ENCODE measurements at places on chromosomes 11 and 22.

DNA sequence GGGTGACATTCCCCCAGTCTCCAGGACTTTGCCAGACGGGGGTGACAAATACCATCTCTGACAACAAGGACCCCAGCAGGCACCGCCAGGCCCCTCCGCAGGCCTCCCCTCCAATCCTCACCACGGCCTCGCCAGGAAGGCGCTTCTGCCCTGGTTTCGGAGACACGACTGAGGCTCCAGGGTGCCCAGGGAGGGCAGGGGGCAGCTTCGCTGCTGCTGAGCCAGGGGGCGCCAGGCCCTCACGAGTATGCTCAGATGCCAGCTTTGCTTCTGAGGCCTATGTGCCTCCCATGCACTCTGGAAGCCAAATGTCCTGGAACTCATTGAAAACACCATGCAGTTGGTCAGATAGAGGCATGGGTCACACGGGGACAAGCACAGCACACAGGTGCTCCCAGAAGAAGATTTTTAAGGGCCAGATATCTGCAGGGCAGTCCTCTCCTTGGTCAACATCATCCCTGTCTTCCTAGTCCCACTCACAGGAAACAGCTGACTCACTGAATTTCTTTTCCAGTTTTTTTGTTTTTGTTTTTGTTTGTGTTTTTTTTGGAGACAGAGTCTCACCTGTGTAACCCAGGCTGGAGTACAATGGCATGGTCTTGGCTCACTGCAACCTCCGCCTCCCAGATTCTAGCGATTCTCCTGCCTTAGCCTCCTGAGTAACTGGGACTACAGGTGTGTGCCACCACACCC, 19.9 kb downstream of the BID start:
- no peak for DNase-seq

- no peak for DNase-seq
Observed at GRCh38 chr11:48019595-48019994, 39.2 kb downstream of the PTPRJ start.

GRCh38 chr11:27055065-27055682, 14.6 kb downstream of the BBOX1 start:
- no peak for DNase-seq

DNA sequence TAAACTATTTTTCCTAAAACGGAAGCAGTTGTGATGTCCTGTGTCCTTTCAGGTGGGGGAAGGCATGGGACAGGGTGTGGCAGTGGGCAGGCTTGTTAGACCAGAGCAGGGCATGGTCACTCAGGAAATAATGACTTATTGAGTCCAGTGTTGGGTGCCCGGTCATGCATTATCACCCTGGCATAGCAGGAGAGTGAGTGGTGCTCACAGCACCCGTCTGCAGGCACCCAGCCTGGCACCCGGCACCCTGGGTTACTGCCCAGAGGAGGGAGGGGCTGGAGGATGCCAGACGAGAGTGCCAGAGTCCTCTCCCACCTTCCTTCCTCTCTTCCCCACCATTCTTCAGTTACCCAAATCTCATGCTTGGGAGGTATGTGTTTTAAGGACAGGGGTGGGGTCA, 59.1 kb downstream of the ST3GAL4 start:
- DNase-seq, result no peak

- no peak for DNase-seq
Observed at GRCh38 chr11:132904607-132905006, 627.7 kb downstream of the OPCML start.

DNA sequence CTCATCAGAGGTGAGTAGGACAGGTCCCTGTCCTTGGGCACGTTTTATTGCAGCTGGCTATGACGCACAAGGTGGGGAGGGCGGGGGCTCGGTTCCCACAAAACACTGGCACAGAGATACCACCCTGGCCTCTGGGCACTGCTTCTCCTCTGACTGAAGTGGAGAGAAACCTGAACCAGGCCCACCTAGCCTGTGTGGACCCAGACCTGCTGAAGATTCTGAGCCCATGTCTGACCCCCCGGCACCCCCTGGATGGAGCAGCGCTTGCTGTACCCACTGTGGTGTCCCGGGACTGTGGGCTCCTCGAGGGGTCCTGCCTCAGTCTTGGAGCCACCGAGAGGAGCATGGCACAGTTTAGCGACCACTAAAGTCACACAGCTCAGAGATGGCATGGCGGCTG, 72.6 kb downstream of the PARVB start:
- no peak for DNase-seq

- no peak for DNase-seq
Observed at GRCh38 chr11:123180166-123180565, 14.9 kb downstream of the CLMP start.

GRCh38 chr11:38460896-38461295, 1862.9 kb upstream of the RAG2 start:
- DNase-seq, result no peak

DNA sequence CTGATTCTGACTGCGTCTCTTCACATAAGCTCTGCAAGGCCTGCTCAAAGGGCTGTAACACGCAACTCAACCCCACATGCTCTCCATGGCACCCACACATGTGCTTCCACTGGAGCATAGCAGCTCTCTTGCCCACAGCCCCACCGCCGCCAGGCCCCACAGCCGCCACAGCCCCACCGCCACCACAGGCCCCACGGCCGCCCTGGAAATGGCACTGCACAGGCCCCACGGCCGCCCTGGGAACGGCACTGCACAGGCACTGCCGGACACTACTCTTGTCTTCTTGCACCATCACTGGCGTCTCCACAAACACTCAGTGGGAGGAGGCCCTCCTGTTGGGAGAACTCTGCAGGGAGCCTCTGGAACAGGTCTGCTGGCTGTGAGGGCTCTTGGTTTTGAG, 8.6 kb downstream of the MOB2 start:
- no peak for DNase-seq

DNA sequence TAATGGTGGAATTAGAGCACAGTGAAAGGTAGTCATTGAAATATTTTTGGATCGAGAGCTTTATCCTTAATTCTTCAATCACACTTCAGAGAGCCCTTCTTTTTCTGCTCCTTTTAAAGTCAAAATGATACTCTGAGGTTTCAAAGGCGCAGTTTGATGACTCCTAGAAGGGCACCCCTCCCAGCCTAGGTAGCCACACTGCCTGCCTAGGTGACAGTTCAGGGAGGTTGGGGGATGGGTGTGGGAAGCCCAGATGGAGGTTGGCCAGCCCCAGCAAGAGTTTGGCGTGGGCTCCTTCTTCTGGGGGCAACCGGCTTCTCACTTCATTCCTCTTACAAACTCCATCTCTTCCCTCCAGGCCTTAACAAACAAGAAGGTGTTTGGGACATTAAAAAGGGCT, 28.6 kb upstream of the PHF21A start:
- DNase-seq, result no peak

DNA sequence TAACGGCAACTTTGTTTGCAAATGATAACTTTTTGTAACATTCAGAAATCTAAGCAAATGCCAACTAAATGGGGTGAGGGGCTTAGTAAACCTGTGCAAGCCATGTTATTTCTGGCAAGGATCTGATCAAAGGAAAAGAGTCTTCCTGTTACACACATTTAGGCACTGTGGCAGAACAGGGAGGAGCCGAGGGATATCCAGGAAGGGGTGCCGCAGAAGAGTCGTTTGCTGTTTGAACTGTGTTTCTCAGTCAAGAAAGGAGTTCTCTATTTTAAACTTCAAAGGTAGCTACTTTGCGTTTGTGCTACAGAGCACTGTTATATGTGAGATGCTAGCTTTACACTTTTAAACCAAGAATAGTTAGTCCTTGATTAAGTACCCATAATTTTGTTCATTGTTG, 175.5 kb downstream of the ETS1 start:
- no peak for DNase-seq

DNA sequence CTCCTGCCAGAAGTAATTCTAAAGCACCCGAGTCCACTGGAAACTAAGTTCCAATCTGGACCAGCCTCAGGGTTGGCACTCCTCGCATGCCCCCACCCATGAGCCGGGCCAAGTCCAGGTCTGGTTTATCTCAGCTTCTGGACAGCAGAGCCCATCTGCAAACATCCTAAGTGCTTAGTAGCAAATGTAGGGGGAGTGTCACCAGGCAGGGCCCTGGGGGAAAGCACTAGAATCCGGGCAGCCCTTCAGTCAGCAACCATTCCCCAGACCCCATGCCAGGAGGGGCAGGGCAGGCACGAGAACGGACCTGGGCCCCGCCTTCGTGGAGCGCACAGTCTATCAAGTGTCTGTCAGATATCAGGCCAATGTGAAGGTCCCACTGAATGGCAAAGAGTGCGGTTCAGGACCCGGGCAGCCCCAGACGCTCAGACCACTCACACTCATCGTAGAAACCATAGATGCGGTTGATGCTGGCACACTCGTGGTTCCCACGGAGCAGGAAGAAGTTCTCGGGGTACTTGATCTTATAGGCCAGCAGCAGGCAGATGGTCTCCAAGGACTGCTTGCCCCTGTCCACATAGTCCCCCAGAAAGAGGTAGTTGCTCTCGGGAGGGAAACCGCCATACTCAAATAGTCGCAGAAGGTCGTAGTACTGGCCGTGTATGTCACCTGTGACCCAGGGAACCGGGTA, 1.3 kb downstream of the PPP1CA start:
- no peak for DNase-seq

DNA sequence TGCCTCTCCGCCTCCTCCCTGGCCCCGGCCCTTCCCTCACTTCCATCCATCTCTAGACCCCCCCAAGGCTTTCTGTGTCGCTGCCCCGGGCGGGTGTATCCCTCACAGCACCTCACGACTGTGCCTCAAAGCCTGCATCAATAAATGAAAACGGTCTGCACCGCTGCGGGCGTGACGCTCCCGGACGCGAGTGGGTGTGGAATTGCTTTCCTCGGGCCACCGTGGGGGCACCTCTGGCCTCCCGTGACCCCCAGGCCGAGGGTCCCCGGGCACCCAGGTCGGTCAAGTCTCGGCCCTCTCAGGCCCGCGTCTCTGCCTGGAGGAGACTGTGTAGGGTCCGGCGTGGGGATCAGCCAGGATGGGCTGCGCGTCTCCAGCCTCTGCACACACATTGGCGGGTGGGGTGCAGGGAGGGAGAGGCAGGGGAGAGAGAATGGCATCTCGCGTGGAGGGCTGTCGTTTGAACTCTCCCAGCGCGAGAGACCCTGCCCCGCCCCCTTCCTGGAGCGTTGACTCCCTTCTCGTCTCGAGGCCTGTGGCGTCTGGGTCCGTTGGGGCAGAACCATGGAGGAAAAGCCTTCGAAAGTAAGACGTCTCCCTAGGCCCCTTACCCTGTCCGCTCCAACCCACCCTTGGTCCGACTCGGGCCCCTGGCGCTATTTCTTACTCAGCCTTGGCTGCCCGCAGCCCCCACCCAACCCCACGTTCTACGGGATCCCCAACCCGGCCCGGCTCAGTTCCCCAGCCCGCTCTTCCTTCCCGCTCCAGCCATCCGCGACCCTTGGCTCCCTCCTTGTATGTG, at the start of gene CATSPERZ:
Gene CATSPERZ (plus strand): TSS at position 512 of the 802 bp plus-strand sequence. CDS start 53 bp downstream, at position 565.
- no peak for DNase-seq

DNA sequence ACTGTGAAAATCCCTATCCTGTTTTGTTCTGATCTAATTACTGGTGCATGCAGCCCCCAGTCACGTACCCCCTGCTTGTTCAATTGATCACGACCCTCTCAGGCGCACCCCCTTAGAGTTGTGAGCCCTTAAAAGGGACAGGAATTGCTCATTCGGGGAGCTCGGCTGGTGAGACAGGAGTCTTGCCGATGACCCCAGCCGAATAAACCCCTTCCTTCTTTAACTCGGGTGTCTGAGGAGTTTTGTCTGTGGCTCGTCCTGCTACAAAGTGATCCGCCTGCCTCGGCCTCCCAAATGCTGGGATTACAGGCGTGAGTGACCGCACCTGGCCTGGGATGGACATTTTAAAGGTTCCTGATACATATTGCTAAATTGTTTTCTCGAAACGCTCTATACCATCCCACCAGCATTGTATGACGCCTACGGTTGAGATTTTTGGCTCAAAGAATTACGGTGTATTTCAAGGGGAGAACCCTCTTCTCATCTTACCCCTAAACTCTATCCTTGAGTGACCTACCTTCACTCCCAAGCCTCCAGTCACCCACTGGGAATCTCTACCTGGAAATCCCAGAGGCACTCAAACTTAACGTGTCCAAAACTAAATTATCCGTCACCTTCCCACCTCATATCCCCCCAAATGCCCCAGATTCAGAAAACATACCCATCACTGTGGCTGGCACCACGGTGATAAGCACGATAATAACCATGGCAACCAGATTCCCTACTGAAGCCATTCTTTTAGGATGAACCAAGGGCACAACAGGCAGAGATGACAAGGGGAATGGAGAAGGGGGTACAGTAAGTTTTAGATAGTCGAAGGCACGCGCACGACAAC, 789 bp upstream of the POLA2 start:
- DNase-seq, result no peak

DNA sequence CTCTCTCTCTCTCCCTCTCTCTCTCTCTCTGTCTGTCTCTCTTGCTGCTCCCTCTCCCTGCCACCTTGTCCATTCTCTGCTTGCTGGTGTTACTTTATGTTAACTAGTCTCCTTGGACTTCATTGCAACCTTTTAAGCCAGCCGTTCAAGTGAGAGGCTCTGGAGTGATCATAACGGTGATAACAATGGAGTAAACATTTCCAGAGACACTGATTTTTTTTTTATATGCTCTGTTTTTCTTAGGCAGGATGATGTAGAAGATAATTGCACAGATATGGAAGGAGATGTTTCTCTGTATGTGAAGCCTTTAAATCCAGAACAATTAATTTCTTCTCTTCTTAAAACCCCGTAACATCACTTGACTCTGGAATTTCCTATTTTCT, 287.7 kb downstream of the TMEM135 start:
- no peak for DNase-seq

GRCh38 chr22:49760280-49760629, 67.4 kb downstream of the BRD1 start:
- no peak for DNase-seq

DNA sequence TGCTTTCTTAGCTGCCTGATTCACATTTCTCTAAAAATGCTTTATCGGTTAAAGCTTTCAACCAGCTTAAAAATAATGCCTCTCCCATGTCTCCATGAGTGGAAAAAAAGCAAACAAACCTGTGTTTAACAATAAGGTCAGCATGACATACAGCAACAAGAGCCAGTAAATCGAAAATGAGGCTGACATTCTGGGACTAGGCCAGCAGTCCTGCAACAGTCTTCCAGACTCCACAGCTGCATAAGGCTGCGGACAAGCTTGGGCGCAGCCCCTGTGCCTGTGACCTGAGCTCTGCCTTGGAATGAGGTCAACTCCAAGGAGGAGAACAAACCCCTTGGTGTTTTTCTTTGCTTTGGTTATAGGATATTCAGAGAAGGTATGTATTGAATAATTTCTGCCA, 95.5 kb downstream of the PGR start:
- no peak for DNase-seq

GRCh38 chr11:118200901-118201680, 23.7 kb downstream of the JAML start:
- no peak for DNase-seq

GRCh38 chr11:90646266-90646665, 423.4 kb upstream of the CHORDC1 start:
- DNase-seq, result no peak

GRCh38 chr22:46598737-46599424, 21.3 kb upstream of the GRAMD4 start:
- no peak for DNase-seq
